ENCODE measurements at places on chromosomes 13 and 19.

GRCh38 chr19:34017601-34018000, 154.7 kb upstream of the LSM14A start:
- DNase-seq = no peak

DNA sequence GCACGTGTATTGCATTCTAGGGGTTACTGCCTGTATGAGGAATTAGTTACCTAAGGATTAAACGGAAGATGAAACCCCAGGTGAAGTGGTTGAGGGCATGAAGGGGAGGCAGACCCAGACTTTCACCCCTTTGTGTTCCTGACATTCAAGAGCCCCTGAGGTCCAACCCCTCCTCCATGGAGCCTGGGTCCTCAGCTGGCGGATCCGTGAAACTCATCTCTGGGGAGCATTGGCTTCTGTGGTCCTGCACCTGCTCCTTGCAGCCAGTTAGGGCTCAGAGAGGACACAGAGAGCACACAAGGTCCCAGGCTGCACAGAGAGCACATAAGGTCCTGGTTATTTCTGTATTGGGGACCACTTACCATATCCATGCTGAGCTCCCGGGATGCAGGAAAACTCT, 7.0 kb upstream of the LILRA1 start:
- DNase-seq = no peak

DNA sequence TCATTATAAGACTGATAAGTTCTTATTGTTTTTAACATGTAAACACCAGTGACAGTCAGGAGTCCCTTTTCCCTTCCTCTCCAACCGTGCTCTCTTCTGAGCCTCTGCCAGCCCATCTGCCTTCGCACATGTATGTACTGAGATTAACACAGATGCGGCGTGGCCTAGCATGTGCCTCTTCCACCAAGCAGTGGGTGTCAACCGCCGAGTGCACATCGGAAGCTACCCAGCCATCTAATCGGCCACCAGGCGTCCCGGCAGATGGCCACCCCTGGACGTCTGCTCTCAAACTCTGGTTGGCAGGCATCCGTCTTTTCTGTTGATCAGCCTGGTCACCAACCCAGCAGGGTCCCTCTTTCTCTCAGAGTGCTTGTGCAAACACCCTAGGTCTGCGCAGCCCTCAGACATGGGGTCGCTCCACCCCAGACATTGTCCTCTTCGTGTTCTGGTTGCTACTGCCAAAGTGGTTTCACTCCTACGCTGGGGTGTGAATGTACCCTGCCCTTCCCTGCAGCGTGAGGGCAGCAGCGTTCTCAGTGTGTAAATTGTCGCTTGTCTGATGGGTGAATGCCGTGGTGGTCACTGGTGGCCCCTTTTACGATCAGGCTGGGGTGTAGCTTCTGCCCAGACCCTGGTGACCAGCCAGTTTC, 57.7 kb upstream of the LDLR start:
- DNase-seq = no peak

DNA sequence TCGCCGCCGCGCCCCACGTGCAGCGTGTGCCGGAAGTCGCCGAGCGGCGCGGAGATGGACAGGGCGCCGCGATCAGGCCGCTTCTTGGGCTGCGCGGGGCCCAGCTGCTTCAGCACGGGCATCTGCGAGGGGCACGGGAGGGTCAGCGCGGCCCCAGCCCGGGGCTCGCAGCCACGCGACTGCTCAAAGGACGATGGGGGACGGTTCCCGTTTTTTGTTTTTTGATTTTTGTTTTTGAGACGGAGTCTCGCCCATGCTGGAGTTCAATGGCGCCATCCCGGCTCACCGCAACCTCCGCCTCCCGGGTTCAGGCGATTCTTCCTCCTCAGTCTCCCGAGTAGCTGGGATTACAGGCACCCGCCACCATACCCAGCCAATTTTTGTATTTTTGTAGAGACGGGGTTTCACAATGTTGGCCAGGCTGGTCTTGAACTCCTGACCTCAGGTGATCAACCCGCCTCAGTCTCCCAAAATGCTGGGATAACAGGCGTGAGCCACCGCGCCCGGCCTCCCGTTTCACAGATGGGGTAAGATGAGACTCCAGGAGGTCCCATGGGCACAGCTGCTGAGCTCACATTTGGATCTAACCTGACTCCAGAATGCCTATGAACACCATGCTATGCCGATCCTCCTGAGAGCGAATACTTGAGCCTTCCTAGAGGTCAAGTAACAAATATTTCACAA, 2.0 kb upstream of the LENG9 start:
- no peak for DNase-seq

DNA sequence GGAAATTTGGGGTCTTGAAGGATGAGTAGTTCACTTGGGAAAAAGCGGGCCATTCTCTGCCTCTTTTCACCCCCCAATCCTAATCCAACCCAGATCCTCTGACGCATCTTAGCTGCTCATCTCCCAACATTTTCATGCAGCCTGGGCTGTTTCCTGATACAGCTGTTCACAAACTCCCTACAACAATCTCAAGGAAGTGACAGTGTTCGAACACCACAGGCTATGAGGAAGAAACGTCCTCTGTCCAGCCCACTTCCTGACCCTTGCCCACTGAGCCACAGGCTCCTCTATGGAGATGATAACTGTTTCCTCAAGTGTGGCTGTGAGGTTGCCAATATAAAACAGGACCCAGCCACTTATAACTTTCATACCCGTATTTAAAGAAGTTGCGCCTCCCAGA, 16.2 kb downstream of the LMTK3 start:
- no peak for DNase-seq

DNA sequence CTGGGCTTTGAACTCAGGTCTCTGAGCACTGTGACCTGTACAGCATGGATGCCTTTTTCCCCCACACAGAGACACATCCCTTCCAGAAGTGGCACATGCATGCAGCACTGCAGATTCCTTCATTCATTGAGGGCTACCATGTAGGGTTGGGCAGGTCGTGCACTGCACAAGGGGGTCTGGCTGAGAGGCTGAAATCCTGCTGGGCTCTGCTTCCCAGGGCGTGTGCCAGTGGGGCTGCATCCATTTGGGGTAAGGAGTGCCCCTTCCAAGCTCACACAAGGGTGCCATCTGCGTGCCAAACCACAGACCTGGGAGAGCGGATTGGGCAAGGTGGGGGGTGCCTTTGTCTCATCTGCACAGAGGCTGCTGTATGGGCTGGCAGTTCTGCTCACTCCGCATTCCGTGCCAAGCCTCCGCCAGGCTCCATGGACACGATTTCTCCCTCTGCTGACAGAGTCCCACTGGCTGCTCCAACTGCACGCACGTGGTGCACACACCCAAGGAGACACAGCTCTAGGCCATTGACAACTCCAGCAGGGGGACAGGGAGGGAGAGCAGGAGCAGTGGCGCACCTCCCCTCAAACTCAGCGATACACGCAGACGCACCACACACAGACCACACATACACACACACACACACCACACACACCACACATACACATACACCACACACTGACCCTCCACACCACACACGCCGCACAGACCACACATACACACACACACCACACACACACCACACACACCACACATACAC, 4.5 kb upstream of the SHISA7 start:
- DNase-seq = peak; percentile 86

- DNase-seq = no peak
Observed at GRCh38 chr13:74027161-74027779, 106.9 kb downstream of the KLF12 start.

DNA sequence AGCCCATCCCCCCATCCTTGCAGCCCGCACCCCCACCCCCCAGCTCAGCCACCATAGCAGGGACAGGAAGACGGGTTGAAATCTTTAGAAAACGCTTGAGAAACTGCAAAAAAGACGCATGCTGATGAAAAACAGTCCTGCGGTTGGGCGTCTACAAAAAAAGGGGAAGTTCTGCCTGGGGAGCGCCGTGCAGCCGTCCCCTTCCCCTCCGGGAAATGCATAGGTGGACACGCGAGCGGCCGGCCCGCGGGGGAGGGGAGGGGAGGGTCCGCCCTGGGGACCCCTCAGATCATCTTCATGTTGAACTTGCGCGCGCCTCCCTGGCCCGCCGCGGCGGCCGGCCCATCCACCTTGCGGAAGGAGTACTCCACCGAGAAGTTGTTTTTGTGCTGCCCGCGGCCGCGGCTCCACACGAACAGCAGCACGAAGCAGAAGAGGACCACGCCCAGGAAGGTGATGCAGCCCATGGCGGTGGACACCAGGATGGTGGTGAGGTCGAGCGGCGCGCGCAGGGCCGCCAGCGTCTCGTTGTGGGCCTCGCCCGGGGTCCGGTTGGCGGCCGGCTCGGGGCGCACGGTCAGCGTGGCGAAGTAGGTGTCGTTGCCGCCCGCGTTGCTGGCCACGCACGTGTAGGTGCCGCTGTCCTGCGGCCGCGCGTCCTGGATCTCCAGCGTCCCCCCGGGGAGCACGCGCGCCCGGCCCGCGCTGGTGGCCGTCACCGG, 7.9 kb upstream of the PEAK3 start:
- DNase-seq = no peak

DNA sequence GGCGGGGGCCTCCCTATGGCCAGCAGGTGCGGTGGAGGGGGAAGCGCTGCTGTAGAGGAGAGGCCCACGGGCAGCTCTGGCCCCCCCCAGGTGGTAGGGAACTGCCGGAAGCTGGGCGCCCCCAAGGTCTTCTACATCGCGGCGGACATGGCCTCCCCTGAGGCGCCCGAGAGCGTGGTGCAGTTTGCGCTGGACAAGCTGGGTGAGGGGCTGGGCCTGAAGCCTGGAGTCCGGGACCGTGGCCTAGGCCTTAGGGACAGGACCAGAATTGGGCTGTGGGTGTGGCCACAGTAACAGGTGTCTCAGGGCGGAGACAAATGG, 3.8 kb upstream of the RPL36 start:
- no peak for DNase-seq

GRCh38 chr13:91661692-91662490, 263.5 kb downstream of the GPC5 start:
- DNase-seq = no peak

GRCh38 chr19:8466018-8466417, 21.2 kb downstream of the HNRNPM start:
- no peak for DNase-seq

Data from SW480 (cell line).